ENCODE measurements at places on chromosomes 5 and 9. TPM values are rescaled to one million over a fixed set of nuclear protein-coding genes. Genes with fewer than 3 reads are reported as not detected.

GRCh38 chr9:16726029-16726428 is 144.4 kb downstream of the BNC2 start:
- no peak for DNase-seq

DNA sequence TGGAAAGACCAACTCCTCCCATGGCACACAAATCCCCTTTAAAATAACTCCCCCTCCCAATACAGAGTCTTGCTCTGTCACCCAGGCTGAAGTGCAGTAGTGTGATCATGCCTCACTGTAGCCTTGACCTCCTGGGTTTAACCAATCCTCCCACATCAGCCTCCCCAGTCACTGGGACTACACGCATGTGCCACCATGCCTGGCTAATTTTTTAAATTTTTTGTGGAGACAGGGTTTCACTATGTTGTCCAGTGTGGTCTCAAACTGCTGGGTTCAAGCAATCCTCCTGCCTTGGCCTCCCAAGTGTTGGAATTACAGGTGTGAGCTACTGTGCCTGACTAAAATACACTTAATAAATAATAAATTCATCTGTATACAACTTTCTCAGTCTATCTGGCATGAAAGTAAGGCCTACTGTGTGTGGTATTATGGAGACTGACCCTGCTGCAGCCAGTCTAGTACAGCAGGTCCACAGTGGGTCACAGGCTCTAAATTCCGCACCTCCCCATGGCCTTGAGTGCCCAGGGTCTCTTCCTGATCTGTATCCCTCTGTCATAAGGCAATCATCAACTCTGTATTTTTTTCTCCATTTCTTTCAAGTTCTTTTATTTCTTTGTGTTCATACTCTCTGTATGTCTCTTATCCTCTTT is 169.4 kb downstream of the MAPKAP1 start:
- DNase-seq = no peak

DNA sequence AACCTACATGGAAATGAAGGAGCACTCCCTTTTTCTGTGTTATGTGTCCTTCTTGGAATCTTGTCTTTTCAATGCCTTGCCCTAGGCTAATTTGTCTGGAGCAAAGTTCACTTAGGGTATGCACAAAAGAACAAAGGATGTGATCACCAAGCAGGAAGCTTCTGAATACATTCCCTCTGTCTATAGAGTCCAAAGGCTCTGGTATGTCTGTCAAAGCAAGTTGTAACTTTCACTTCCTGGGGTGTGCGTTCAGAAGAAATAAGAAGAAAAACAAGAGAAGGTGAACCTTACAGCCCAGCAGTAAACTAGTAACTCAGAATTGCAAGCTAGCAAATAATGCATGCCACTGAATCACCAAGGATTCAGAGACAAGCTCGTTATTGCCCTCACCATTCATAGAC is 31.7 kb upstream of the CDH6 start:
- DNase-seq = no peak

- no peak for DNase-seq
Observed at GRCh38 chr9:86966852-86967511, 19.7 kb upstream of the GAS1 start.

DNA sequence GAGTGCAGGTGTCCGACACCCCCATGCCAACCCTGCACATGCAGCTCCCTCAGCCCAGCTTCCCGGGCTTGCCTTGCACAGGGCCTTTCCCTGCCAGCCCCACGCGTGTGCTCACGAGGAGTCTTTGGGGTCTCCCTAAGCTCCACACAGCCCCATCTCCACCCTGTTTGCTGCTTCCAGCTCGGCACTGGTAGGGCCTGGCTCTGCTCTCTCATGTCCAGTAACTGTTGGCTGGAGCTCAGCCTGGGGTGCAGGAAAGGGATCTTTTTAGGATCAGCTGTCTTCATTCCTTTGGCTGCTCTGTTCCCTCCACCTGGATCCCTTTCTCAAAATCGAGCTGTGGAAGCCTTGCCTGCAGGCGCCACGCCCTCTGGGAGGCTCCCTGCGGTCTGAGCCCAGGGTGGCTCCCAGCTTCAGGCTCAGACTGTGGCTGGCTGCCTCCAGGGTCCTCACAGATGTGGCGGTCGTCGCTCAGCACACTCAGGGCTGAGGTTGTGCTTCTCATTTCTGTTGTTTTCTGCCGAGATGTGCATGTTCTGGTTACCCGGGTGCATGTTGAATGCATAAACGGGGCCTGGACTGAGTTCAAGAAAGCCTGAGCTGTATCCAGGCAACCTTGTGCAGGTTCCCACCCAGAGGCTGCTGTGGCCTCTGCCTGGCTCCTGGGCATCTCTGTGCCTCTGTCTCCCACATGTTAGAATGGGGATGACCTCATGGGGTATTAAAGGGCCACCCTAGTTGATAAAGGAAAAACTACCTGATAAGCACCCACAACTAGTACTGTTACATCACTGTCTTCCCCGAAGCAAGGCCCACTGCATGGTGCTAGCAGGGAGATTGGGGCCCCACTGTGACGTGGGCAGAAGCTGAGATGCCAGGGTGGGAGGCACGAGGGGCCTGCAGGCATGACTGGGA is 4.3 kb downstream of the CACNA1B start:
- DNase-seq = no peak

DNA sequence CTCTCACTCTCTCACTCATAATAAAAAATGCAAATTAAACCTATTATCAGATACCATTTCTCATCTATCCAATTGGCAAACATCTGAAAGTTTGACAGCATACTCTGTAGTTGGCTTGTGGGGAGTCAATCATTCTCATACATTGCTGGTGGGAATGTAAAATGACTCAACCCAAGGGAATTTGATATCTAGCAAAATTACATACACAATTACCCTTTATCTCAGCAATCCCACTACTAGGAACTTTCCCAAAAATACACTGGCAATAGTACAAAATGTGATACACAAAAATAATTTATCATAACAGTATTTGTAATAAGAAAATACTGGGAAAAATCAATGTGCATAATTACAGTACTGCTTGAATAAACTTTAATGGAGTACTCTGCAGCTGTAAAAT is 731.3 kb downstream of the DTWD2 start:
- DNase-seq = no peak

ADAMTS16 gene
- not detected for total RNA-seq

All from left lobe of liver (tissue), 2 donors.